ENCODE measurements at places on chromosomes 16 and 17.

DNA sequence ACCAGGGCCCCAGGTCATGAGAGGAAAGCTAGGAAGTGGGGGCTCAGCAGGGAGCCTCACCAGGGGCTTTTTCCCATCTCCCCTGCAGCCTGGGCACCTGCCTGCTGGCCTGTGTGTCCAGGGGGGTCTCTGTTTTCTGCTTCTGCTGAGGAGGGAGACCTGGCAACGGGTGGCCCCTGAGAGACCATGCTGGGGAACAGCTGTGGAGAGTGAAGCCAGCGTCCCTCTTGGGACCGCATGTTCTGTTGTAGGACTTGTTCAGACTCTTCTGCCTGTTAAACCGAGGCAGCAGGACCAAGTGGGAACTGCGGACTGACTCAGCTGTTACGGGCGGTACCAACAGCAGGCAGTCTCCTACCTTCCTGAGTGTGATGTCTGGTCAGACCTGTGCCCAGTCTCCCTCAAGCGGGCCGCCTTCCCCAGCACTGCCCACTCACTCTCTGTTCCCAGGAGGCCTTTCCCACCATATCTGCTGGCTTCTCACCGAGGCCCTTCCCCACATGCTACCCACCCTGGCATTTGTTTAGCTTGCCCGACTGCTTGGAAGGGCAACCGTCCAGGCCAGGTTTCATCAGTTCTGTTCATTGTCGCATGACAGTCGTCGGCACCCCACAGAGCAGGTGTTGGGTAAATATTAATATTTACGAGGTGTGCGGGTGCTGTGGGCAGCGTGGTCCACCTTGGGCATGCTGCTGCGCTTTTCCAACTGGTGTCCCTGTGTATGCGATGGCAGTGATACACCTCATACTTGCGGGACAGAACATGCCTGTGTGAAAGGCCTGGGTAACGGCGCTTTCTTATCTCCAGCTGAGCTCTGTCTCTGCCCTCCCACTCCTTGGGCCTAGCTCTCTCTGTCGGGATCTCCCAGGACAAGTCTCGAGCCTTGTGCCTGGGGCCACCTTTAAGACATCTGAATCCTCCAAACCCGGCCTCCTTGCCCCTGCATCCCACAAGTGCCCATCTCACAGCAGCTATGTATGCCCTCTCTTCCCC is 69.4 kb downstream of the MPRIP start:
- H3K36me3 ChIP-seq = peaks cover 1% of the 10 kb centered on the region
- no peak overlapping the region for H3K4me3 ChIP-seq
- DNase-seq = no peak
- H3K27me3 ChIP-seq = no peaks in the 10 kb centered on the region

GRCh38 chr16:57374067-57374534 is 1.8 kb downstream of the CX3CL1 start:
- no peak overlapping the region for H3K4me3 ChIP-seq
- H3K36me3 ChIP-seq = no peaks in the 10 kb centered on the region
- H3K27ac ChIP-seq = peak overlapping the region; percentile 48
- no peak for DNase-seq
- peaks cover 19% of the 10 kb centered on the region for H3K4me1 ChIP-seq
- no peaks in the 10 kb centered on the region for H3K27me3 ChIP-seq

GRCh38 chr17:72479113-72479512 is 358.3 kb downstream of the SOX9 start:
- H3K36me3 ChIP-seq = no peaks in the 10 kb centered on the region
- H3K4me3 ChIP-seq = no peak overlapping the region
- H3K27me3 ChIP-seq = no peaks in the 10 kb centered on the region
- peak; percentile 49 for DNase-seq
- H3K27ac ChIP-seq = no peak overlapping the region

GRCh38 chr16:88923450-88923849 is 53.6 kb downstream of the CBFA2T3 start:
- no peaks in the 10 kb centered on the region for H3K27me3 ChIP-seq
- no peaks in the 10 kb centered on the region for H3K36me3 ChIP-seq
- H3K4me1 ChIP-seq = peaks cover 6% of the 10 kb centered on the region
- H3K4me3 ChIP-seq = no peak overlapping the region
- no peak for DNase-seq

DNA sequence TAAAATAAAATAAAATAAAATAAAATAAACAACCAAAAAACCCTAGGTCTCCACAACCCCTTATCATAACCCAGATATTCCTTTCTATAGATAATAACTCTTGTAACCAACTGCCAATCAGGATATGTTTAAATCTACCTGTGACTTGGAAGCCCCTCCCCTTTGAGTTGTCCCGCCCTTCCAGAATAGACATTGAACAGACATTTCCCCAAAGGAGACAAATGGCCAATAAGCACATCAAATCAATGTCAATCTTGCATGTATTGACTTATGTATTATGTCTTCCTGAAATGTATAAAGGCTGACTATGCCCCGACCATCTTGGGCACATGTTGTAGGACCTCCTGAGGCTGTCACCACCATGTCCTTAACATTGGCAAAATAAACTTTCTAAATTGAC is 1.5 kb upstream of the MAPK7 start:
- no peaks in the 10 kb centered on the region for H3K27me3 ChIP-seq
- H3K4me1 ChIP-seq = peaks cover 11% of the 10 kb centered on the region
- no peaks in the 10 kb centered on the region for H3K36me3 ChIP-seq
- DNase-seq = no peak

DNA sequence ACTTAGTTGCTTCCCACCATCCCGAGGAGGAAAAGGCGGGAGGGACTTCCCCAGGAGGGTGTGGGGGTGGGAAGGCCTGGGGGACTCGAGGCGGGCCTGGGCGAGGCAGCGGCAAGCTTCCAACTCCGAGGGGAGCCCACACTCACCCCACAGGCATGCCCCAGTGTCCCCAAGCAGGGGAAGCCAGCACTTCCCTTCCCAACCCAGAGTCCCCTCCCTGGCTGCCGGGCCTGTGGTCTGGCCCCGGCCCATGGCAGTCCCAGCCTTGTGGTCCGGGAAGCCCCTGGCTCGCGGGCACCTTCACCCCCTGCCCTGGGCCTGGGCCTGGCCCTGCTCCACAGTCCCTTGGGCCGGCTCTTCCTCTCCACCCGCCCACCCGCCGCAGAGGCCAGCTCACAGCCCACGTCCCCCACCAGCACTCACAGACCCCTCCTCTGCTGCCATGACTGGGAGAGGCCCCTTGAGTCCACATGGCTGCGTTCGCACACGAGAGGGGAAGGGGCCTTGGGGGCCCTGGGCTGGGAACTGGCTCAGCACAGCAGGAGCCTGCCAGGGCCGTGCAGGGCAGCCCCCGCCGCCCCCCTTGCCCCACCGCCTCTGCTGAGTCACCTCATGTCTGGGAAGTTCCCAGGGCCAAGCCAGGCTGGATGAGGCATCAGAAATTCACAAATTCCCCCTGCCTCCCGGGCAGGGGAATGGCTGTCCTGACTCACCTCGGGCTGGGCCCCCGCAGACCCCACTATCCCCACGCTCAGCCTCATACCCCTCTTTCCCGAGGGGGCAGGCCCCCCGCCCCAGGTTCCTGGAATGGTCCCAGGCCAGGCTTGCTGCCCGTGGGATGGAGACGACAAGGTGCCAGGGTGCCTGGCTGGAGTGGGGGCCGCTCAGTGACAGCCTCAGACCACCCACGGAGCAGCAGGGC is 27.8 kb downstream of the BAHCC1 start:
- no peaks in the 10 kb centered on the region for H3K27me3 ChIP-seq
- H3K27ac ChIP-seq = no peak overlapping the region
- H3K4me1 ChIP-seq = peaks cover 11% of the 10 kb centered on the region
- DNase-seq = no peak
- no peak overlapping the region for H3K4me3 ChIP-seq

DNA sequence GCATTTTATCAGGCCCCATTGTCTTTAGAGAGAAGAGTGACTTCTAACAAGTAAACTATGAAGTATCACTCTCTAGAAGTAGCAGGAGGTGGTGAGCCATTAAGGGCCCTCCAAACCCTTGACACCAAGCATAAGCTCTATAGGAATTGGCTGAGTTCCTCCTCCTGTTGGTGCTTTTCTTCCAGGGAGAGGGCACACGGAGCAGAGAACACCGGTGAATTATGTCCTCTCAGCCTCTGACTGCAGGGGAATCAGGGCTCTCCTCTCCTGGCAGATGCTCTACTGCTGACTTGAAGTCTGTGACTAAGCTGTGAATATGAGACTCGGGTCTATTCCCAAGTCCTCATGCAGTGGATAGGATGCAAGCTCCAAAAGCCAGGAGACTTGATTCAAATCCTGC is 32.3 kb downstream of the CHD9 start:
- no peak for DNase-seq
- H3K27ac ChIP-seq = peak overlapping the region; percentile 25
- no peak overlapping the region for H3K4me3 ChIP-seq
- H3K27me3 ChIP-seq = no peaks in the 10 kb centered on the region
- H3K36me3 ChIP-seq = no peaks in the 10 kb centered on the region
- no peaks in the 10 kb centered on the region for H3K4me1 ChIP-seq

GRCh38 chr16:3045758-3046640 is at the start of gene MMP25:
Gene MMP25, plus strand, starts transcription at chr16:3046561. Its CDS starts 357 bp downstream, at chr16:3046918.
- H3K4me3 ChIP-seq = peak within 1 kb of the TSS; percentile 45
- DNase-seq = no peak
- no peaks in the 10 kb centered on the region for H3K27me3 ChIP-seq
- no peak within 1 kb of the TSS for H3K27ac ChIP-seq
- no peaks in the 10 kb centered on the region for H3K4me1 ChIP-seq
- no peaks in the 10 kb centered on the region for H3K36me3 ChIP-seq

Data from Caco-2 (cell line).